Memory B cell (primary cell): ENCODE measurements at places on chromosomes 3 and 15.

DNA sequence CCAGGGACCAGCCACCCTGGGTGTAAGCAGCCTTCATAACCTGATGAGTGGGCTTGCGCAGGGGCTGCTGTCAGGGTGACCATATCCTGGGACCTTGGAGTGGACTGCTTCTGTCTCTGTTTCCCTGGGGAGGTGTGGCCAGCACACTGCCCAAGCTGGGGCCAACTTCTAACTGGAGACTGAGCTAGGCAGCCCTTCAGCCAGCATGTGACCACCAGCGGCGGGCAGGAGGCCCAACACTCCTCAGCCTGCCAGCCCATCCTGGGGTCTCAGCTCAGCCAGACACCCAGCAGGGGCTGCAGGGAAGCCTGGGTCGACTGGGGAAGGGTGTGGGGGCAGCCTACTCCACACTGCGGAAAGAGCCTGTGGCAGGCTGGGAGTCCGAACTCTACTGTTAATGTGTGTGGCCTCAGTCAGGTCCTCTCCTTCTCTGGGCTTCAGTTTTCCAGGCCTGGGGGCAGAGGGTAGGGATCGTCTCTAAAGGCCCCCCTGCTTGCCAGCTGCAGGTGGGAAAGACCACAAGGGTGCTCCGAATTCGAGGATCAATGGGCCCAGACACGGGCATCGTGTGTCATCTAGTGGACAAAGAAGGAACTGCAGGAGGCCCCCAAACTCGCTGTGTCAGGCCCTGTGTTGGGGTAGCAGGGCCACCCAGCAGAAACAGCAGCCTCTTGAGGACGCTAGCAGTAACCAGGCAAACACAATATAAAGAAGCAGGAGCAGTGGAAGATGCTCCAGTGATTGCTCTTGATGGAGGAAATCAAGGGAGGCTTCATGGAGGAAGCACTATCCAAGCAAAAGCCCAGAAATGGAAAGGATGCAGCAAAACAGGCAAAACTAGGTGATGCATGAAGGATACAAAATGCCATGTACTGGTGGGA lies 2.0 kb upstream of the SEMA3G start:
- no peak overlapping the region for H3K27ac ChIP-seq
- H3K36me3 ChIP-seq = no peaks in the 10 kb centered on the region
- peaks cover 16% of the 10 kb centered on the region for H3K4me1 ChIP-seq
- no peak overlapping the region for H3K4me3 ChIP-seq

- peaks cover 1% of the 10 kb centered on the region for H3K27me3 ChIP-seq
- H3K4me1 ChIP-seq = no peaks in the 10 kb centered on the region
- H3K36me3 ChIP-seq = no peaks in the 10 kb centered on the region
Measured at GRCh38 chr3:54222316-54222715, 100.0 kb downstream of the CACNA2D3 start.

- no peak for DNase-seq
- no peak overlapping the region for H3K27ac ChIP-seq
- no peaks in the 10 kb centered on the region for H3K4me1 ChIP-seq
- no peaks in the 10 kb centered on the region for H3K27me3 ChIP-seq
- H3K36me3 ChIP-seq = no peaks in the 10 kb centered on the region
Measured at GRCh38 chr3:21273259-21274025, 477.6 kb downstream of the ZNF385D start.

DNA sequence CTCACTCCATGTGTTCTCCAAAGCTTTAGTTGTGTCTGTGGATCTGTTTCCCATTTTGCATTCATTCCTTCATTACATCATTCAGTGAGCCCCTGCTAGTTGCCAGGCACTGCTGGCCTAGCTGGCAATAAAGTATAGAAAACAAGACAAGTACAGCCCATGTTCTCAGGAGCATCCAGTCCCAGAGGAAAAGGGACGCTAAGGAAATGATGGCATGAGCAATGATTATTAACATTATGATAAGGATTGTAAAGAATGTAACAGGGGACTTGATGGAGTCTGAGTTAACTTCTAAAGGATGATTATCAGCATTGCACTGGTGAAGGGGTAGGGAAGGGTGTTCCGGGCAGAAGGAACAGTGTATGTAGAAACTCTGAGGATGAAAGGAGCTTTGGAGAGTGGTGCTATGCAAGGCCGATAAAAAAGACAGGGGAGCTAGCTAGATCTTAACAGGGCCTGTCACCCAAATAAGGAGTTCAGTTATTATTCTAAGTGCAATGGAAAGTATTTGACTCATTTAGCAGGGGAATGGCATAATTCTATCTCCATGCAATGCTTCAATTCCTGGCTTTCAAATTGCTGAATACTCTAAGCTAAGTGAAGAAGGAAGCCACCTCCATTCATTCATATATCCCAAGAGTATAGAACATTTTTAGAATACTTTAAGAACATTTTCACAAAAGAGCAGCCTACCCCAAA lies 258.2 kb upstream of the STT3B start:
- no peak overlapping the region for H3K4me3 ChIP-seq
- H3K27me3 ChIP-seq = peaks cover 13% of the 10 kb centered on the region
- H3K27ac ChIP-seq = no peak overlapping the region
- no peak for DNase-seq
- H3K4me1 ChIP-seq = peaks cover 3% of the 10 kb centered on the region
- H3K36me3 ChIP-seq = no peaks in the 10 kb centered on the region

GRCh38 chr15:87917480-87917879 lies 339.1 kb downstream of the NTRK3 start:
- no peaks in the 10 kb centered on the region for H3K27me3 ChIP-seq
- H3K36me3 ChIP-seq = no peaks in the 10 kb centered on the region
- no peaks in the 10 kb centered on the region for H3K4me1 ChIP-seq
- H3K27ac ChIP-seq = no peak overlapping the region
- H3K4me3 ChIP-seq = no peak overlapping the region
- DNase-seq = no peak

GRCh38 chr3:170277833-170278580 lies 55.8 kb downstream of the PRKCI start:
- H3K36me3 ChIP-seq = peaks cover 15% of the 10 kb centered on the region
- no peak for DNase-seq
- H3K27me3 ChIP-seq = no peaks in the 10 kb centered on the region
- peak overlapping the region; percentile 38 for H3K4me3 ChIP-seq

DNA sequence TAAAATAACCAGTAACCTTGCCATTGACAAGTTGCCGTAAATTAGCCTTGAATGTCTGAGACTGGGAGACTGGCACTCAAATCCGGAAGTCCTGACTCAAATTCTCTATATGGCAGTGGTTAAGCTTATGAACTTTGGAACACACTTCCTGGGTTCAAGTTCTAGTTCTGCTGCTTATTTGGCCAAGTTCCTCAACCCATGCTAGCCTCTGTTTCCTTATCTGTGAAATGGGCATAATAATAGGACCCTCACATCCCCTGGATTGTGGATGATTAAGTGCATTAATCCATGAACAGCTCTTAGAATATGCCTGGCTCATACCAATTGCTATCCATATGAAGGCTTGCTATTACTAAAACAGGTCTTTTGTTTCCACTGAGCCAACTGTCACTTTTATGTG lies 311.5 kb downstream of the EDEM1 start:
- no peaks in the 10 kb centered on the region for H3K36me3 ChIP-seq
- peaks cover 7% of the 10 kb centered on the region for H3K4me1 ChIP-seq
- peaks cover 6% of the 10 kb centered on the region for H3K27me3 ChIP-seq
- H3K4me3 ChIP-seq = no peak overlapping the region
- no peak for DNase-seq

DNA sequence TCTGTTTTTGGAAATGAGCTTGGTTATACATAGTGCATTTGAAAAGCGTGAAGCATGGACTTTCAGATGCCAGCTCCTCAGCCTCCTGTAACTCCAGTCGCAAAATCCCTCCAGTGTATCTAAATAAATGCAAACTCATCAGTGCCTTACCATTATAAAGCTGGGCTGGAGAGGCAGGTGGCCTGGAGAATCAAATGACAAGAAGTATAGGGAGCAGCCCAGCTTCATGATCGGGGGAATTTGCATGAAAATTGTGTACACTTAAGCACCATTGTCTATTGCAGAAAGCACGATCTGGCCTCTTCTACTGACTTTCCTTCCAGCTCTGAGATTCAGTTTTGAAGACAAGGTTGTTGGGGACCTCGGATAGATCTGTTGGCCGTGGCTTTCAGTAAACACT lies 71.7 kb downstream of the IGF1R start:
- DNase-seq = no peak
- H3K4me1 ChIP-seq = peaks cover 22% of the 10 kb centered on the region
- H3K4me3 ChIP-seq = no peak overlapping the region
- no peak overlapping the region for H3K27ac ChIP-seq

GRCh38 chr3:65886391-65886790 lies 152.3 kb downstream of the MAGI1 start:
- no peak for DNase-seq
- H3K36me3 ChIP-seq = no peaks in the 10 kb centered on the region
- H3K4me3 ChIP-seq = no peak overlapping the region
- peaks cover 3% of the 10 kb centered on the region for H3K27me3 ChIP-seq
- H3K27ac ChIP-seq = no peak overlapping the region

GRCh38 chr15:63466378-63467192 lies 37.8 kb upstream of the USP3 start:
- no peaks in the 10 kb centered on the region for H3K36me3 ChIP-seq
- DNase-seq = peak; percentile 73
- H3K27me3 ChIP-seq = no peaks in the 10 kb centered on the region
- H3K4me3 ChIP-seq = no peak overlapping the region
- no peak overlapping the region for H3K27ac ChIP-seq

GRCh38 chr3:69806735-69807438 lies 67.6 kb downstream of the MITF start:
- H3K4me3 ChIP-seq = no peak overlapping the region
- H3K27ac ChIP-seq = no peak overlapping the region
- H3K36me3 ChIP-seq = no peaks in the 10 kb centered on the region

- DNase-seq = no peak
- no peak overlapping the region for H3K4me3 ChIP-seq
- H3K36me3 ChIP-seq = no peaks in the 10 kb centered on the region
- H3K27ac ChIP-seq = no peak overlapping the region
Measured at GRCh38 chr3:111864821-111865656, 6.0 kb downstream of the PHLDB2 start.

GRCh38 chr3:177051411-177051810 lies 145.9 kb downstream of the TBL1XR1 start:
- no peak overlapping the region for H3K27ac ChIP-seq
- H3K4me3 ChIP-seq = no peak overlapping the region
- H3K36me3 ChIP-seq = peaks cover 18% of the 10 kb centered on the region
- DNase-seq = no peak
- H3K27me3 ChIP-seq = no peaks in the 10 kb centered on the region

- no peaks in the 10 kb centered on the region for H3K27me3 ChIP-seq
- no peak overlapping the region for H3K4me3 ChIP-seq
- DNase-seq = no peak
- peaks cover 18% of the 10 kb centered on the region for H3K36me3 ChIP-seq
- no peak overlapping the region for H3K27ac ChIP-seq
Measured at GRCh38 chr3:170089862-170090600, 52.2 kb downstream of the GPR160 start.

DNA sequence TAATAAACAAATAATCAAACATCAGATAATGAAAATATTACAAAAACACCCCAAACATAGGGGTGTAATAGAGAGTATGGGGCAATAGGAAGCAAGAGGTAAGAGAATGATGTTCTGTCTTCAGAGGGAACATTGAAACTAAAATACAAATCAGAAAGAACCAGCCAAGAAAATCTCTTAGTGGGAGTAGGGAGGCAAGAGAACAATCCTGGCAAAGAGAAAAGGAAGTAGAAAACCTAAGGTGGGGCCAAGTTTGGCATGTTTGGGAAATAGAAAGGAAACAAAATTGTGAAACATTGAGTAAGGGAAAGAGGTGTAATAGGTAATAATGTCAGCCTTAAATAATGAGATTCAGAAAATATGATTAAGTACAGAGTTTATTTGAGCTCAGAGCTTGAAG lies 467.1 kb downstream of the RBMS3 start:
- H3K36me3 ChIP-seq = no peaks in the 10 kb centered on the region
- DNase-seq = no peak

DNA sequence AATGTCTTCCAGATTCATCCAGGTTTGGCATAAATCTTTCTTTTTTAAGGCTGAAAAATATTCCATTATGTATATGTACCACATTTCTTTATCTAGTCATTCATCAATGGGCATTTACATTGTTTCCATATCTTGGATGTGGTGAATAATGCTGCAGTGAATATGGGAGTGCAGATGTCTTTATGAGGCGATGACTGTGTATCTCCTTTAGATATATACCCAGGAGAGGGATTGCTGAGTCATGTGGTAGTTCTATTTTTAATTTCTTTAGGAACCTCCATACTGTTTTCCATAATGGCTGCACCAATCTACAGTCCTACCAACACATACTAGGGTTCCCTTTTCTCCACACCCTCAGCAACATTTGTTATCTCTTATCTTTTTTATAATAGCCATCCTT lies 96.3 kb downstream of the LRRC28 start:
- H3K36me3 ChIP-seq = peaks cover 6% of the 10 kb centered on the region
- H3K4me1 ChIP-seq = peaks cover 25% of the 10 kb centered on the region
- no peak overlapping the region for H3K27ac ChIP-seq

DNA sequence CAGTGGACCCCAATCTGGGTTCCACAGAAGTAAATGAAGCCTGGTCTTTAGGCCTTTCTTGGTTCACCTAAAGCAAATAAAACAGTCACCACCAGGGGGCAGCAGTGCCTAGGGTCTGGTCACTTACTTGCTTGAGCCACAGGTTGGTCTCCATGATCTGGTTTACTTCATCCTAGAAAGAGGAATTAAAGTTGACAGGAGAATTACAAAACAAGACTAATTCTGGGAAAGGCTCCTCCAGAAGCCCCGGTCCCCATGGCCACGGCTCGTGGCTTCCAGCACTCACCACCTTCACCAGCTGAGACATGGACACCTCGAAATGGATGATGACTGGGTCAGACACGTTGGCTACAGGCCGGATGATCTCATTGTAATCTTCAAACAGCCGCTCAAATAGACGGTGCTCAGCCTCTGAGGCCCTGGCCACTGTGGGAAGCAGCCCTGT lies 2.3 kb downstream of the CHRNA3 start:
- peak; percentile 89 for DNase-seq
- no peak overlapping the region for H3K4me3 ChIP-seq
- no peak overlapping the region for H3K27ac ChIP-seq
- H3K27me3 ChIP-seq = peaks cover 24% of the 10 kb centered on the region

DNA sequence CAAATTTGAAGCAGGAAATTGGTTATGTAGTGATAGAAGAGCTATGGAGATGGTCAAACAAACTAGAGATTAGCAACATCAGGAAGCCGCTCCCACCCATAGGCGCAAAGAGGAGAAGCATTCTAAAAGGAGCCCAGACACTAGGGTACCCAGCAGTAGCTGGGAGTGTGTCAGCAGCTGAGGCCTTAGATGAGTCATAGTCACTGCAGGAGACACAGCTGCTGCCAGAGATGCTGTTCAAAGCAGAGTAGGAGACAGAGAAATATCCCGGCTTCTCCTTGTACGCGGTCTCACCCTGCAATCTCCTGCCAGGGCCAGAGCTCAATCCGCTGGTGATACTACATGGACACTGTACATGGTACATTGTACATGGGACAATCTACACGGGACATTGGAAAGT lies 61.9 kb downstream of the VGLL3 start:
- H3K4me1 ChIP-seq = no peaks in the 10 kb centered on the region
- no peak overlapping the region for H3K4me3 ChIP-seq
- H3K27ac ChIP-seq = no peak overlapping the region
- no peaks in the 10 kb centered on the region for H3K27me3 ChIP-seq
- no peaks in the 10 kb centered on the region for H3K36me3 ChIP-seq
